ENCODE measurements at places on chromosomes 2 and 18.

- DNase-seq: no peak
Observed at GRCh38 chr18:45335282-45336043, 279.8 kb upstream of the SLC14A2 start.

GRCh38 chr2:100936070-100936741, 65.9 kb upstream of the RPL31 start:
- no peak for DNase-seq

GRCh38 chr2:240502059-240502429, 55.7 kb downstream of the ANKMY1 start:
- no peak for DNase-seq

- peak; percentile 52 for DNase-seq
Observed at GRCh38 chr18:42413870-42414269, 458.8 kb downstream of the PIK3C3 start.
